ENCODE measurements at places on chromosomes 2 and 18. TPM values are rescaled to one million over a fixed set of nuclear protein-coding genes. Genes with fewer than 3 reads are reported as not detected.

The KLHL29 gene
- total RNA-seq = 14.1 TPM

The DSC2 gene
- 69.5 TPM for total RNA-seq

The PTPN18 gene
- total RNA-seq = 31.0 TPM

The RNF125 gene
- 0.43 TPM for total RNA-seq

The GREB1L gene
- 115 TPM for total RNA-seq
